ENCODE measurements at places on chromosomes 13 and 19.

DNA sequence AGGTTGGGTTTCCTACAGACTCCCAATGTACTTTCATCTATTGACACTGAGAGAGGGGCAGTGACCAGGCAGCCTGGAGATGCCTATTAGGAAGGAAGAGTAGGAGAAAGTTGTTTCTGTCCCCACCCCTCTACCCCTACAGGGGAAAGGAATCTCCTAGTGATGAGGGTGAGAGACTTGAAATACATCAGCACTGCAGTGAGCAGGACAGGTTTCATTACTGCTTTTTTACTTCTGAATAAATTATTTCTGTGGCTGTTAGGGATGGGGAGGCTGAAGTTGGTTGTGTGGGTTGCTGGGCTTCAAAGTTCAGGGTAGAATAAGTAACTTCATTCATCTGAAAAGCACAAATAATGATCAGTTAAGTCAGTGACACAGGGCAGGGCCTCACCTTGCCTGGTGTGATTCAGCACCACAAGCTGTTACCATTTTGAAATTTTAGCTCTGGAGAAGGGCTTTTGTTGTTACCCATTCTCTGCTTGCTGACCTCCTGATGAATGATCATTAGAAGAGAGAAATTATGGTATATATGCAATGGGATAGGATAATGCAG is 19.3 kb downstream of the CEACAM1 start:
- DNase-seq, result no peak

DNA sequence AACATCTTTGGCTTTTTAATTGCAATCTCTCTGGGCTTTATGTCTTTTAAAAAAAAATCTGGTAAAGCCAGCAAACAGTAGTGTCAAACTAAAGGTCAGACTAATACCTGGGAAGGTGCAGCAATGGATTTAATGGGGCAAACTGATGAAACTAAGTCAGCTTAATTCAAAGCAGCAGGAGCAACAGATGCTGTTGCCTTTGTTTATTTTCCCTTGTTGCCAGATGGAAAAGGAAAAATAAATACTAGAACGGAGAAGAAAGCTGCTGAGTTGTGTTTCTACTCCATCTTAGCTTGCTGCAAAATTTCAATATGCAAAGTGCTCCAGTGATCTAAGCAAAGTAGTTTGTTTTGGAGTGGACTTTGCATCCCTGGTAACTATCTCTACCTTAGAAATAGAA is 1097.8 kb downstream of the PCDH17 start:
- no peak for DNase-seq

DNA sequence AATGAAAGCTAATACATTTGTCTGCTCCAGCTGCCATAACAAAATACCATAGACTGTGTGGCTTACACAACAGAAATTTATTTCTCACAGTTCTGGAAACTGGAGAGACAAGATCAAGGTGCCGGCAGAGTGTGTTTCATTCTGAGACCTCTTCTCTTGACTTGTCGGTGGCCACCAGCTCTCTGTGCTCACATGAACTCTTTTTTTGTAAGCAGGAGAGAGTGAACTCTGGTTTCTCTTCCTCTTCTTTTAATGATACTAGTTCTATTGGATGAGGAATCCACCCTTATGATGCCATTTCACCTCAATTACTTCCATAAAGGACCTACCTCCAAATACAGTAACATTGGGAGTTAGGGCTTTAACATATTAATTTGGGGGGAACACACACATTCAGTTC is 11.7 kb downstream of the KCTD12 start:
- DNase-seq, result no peak

GRCh38 chr19:47186446-47187334 is 44.3 kb downstream of the BBC3 start:
- peak; percentile 79 for DNase-seq

- DNase-seq, result no peak
Measured at GRCh38 chr13:93736909-93737308, 510.3 kb downstream of the GPC6 start.

DNA sequence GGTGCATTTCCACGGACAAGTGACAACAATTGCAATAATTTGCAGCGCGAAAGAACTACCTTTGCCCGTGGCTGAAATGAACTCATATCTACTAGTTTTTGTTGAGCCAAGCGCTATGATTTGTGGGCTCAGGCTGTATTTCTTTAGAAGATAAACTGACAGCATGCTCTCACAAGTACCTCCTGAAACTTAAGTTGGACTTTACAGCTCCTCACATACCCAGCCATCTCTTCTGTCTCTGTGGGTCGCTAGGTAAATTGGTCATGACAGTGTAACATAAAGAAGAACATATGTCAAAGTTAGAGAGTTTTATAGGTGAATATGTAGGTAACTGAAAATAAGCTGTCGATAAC is 839 bp downstream of the COG6 start:
- DNase-seq, result no peak

GRCh38 chr13:105363261-105364190 is 1171.9 kb downstream of the EFNB2 start:
- DNase-seq, result no peak

GRCh38 chr13:109881961-109882558 is 95.7 kb upstream of the IRS2 start:
- DNase-seq, result no peak

GRCh38 chr13:27504128-27504867 is 53.9 kb upstream of the MTIF3 start:
- no peak for DNase-seq

DNA sequence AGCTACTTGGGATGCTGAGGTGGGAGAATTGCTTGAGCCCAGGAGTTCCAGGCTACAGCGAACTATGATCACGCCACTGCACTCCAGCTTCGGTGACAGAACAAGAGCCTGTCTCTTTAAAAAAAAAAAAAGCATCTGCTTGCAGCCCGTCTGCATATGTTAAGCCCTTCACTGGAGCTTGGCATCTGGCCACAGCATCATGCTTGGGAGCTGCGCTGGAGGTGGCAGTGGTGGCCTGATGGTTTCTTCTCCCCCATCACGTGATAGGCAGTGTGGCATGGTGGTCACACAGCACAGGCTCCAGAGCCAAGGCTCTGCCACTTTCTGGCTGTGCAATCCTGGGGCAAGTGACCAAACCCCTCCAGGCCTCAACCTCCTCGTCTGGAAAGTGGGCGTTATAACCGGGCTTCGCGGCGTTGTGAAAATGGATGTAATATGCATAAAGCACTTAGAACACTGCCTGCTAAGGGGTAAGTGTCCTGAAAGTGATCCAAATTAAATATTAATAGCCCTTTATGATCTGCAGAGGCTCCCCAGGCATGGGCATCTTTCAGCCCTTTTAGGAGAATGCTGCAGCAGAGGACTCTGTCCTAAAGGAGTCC is 24.4 kb downstream of the MARK4 start:
- DNase-seq, result no peak

GRCh38 chr19:918481-919198 is 1.5 kb downstream of the KISS1R start:
- peak; percentile 53 for DNase-seq

DNA sequence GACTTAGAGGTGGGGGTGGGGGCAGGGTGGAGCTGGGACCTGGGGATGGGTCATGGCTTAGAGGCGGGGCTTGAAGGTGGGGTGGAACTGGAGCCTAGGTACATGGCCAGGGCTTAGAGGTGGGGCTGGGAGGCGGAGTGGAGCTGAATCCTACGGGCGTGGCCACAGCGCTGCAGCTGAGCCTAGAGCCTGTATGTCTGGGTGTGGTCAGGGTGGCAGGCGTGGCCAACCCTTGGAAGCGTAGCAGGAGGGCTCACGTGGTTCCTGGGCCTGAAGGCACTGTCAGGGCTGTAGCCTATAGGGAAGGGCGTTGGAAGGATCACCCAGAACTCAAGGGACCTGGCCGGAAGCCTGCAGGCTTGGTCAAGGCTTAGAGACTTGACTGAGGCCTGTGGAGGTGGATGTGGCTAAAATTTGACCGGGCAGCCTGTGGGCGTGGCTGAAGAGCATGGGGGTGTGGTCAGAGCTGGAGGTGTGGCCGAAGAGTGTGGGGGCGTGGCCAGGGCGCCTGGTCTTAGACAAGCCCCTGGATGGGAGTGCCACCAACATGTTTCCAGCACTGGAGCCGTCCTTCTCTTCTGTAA is 24.3 kb downstream of the COLGALT1 start:
- no peak for DNase-seq

GRCh38 chr19:9014803-9015202 is 4.6 kb upstream of the MUC16 start:
- DNase-seq, result no peak

GRCh38 chr13:94205896-94206295 is 273.6 kb downstream of the DCT start:
- no peak for DNase-seq
